Mononuclear cell (primary cell): ENCODE measurements at places on chromosomes 7 and 10. TPM values are rescaled to one million over a fixed set of nuclear protein-coding genes. Genes with fewer than 3 reads are reported as not detected.

The DOCK4 gene
- total RNA-seq, result 5.6 TPM

The CCDC172 gene
- total RNA-seq, result not detected

The MYOZ1 gene
- not detected for total RNA-seq

The PAPOLB gene
- total RNA-seq, result not detected

The GTF2IRD1 gene
- total RNA-seq, result 0.21 TPM

The IL2RA gene
- 3.7 TPM for total RNA-seq

The SEMA3E gene
- not detected for total RNA-seq

The TMEM26 gene
- not detected for total RNA-seq

The ARF5 gene
- 122 TPM for total RNA-seq

The NSUN5 gene
- 12.9 TPM for total RNA-seq

The MMD2 gene
- not detected for total RNA-seq

The CDC14C gene
- 0.21 TPM for total RNA-seq

The FKBP6 gene
- total RNA-seq, result not detected

The RASA4 gene
- total RNA-seq, result 52.6 TPM

The NCF1 gene
- 23.0 TPM for total RNA-seq

The BICC1 gene
- total RNA-seq, result 0.21 TPM

The ANKRD22 gene
- 0.31 TPM for total RNA-seq

The ZNF239 gene
- total RNA-seq, result 0.31 TPM

The NEBL gene
- total RNA-seq, result 0.10 TPM

The SPAM1 gene
- total RNA-seq, result not detected

The CD36 gene
- 364 TPM for total RNA-seq

The PLA2G12B gene
- not detected for total RNA-seq

The GIMAP6 gene
- total RNA-seq, result 26.2 TPM

The AHCYL2 gene
- total RNA-seq, result 6.5 TPM

The HHEX gene
- 30.3 TPM for total RNA-seq

The HOXA2 gene
- 0.10 TPM for total RNA-seq

The TMEM196 gene
- not detected for total RNA-seq

The PRLHR gene
- total RNA-seq, result under 0.01 TPM

The GALNT17 gene
- not detected for total RNA-seq

The SH2D4B gene
- 0.10 TPM for total RNA-seq

The WDR86 gene
- total RNA-seq, result 3.9 TPM

The HTR5A gene
- under 0.01 TPM for total RNA-seq

The SLC37A3 gene
- 33.2 TPM for total RNA-seq

The ARHGAP19 gene
- 7.8 TPM for total RNA-seq

The SBDS gene
- total RNA-seq, result 174 TPM

The DPYSL4 gene
- 0.21 TPM for total RNA-seq

The NEURL1 gene
- 4.8 TPM for total RNA-seq

The CLDN3 gene
- total RNA-seq, result not detected

The MEIG1 gene
- total RNA-seq, result not detected
